ENCODE measurements at places on chromosomes 3 and 15. TPM values are rescaled to one million over a fixed set of nuclear protein-coding genes. Genes with fewer than 3 reads are reported as not detected.

- H3K27ac ChIP-seq, result no peak overlapping the region
- no peak for DNase-seq
- no peaks in the 10 kb centered on the region for H3K27me3 ChIP-seq
- no peak overlapping the region for H3K4me3 ChIP-seq
- no peaks in the 10 kb centered on the region for H3K4me1 ChIP-seq
These were observed 181.3 kb upstream of the EIF1B start for GRCh38 chr3:40128166-40128565.

The FGD5 gene
- total RNA-seq, result 0.12 TPM

The GCNT3 gene
- not detected for total RNA-seq

- no peaks in the 10 kb centered on the region for H3K36me3 ChIP-seq
- H3K27me3 ChIP-seq, result no peaks in the 10 kb centered on the region
- H3K27ac ChIP-seq, result no peak overlapping the region
- H3K4me1 ChIP-seq, result no peaks in the 10 kb centered on the region
These were observed 214.6 kb upstream of the MDFIC2 start for GRCh38 chr3:70527026-70527425.

The CHRM5 gene
- total RNA-seq, result not detected

The KBTBD13 gene
- total RNA-seq, result not detected

GRCh38 chr3:48897460-48898376 lies 964 bp downstream of the SLC25A20 start:
- DNase-seq, result no peak
- peak overlapping the region; percentile 73 for H3K4me3 ChIP-seq
- no peaks in the 10 kb centered on the region for H3K36me3 ChIP-seq
- H3K27ac ChIP-seq, result peak overlapping the region; percentile 80

The OXTR gene
- total RNA-seq, result 0.10 TPM

- no peaks in the 10 kb centered on the region for H3K27me3 ChIP-seq
- H3K27ac ChIP-seq, result no peak overlapping the region
- H3K4me1 ChIP-seq, result peaks cover 9% of the 10 kb centered on the region
- no peak for DNase-seq
- peaks cover 5% of the 10 kb centered on the region for H3K36me3 ChIP-seq
These were observed 53.5 kb downstream of the CCR4 start for GRCh38 chr3:33004961-33005360.

DNA sequence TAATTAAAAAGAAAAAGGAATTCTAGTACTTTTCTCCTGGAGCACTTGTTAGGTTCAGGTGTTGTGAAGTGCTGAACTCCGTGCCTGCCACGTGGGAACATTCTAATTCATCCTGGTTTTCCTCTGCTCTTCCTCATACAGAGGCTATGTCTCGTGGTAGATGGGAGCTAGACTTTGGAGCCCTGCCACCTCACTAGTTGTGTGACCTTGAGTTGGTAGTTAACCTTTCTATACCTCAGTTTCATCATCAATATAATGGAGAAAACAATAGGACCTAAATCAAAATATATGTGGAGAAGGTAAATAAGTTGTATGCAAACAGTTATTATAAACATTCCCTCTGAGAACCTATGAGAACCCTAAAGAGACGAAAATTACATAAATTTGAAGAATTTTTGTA lies 10.6 kb downstream of the ALAS1 start:
- no peak for DNase-seq
- H3K4me1 ChIP-seq, result no peaks in the 10 kb centered on the region

DNA sequence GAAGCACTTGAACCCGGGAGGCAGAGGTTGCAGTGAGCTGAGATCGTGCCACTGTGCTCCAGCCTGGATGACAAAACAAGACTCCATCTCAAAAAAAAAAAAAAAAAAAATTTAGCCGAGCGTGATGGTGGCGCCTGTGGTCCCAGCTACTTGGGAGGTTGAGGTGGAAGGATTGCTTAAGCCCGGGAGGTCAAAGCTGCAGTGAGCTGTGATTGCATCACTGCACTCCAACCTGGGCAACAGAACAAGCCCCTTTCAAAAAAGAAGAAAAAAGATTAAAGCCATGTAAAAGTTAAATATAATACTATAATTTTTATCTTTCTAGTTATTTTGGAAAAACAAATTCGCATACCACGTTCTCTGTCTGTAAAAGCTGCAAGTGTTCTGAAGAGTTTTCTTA lies 61.9 kb upstream of the SKIL start:
- no peak overlapping the region for H3K27ac ChIP-seq
- DNase-seq, result no peak
- H3K36me3 ChIP-seq, result no peaks in the 10 kb centered on the region
- H3K4me3 ChIP-seq, result no peak overlapping the region
- H3K27me3 ChIP-seq, result no peaks in the 10 kb centered on the region

DNA sequence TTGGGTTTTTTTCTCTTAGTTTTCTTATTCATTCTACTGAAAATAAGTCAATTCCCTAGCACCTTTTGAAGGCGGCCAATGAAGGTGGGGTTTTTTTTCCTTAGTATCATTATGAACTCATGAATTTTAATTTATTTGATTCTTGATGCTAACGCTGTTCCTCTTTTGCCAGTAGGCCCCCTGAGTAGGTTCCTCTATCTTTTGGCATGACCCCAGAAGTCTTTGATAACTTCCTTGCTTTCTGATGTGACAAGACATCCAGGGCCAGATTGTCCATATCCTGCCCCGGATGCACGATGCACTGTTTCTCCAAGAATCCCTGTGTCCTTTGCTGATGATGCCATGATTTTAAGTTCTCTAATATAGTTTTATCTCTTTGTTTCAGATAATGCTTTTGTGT lies 20.6 kb downstream of the LRRK1 start:
- H3K36me3 ChIP-seq, result no peaks in the 10 kb centered on the region
- peaks cover 27% of the 10 kb centered on the region for H3K4me1 ChIP-seq
- H3K27ac ChIP-seq, result no peak overlapping the region
- no peak for DNase-seq
- no peaks in the 10 kb centered on the region for H3K27me3 ChIP-seq

DNA sequence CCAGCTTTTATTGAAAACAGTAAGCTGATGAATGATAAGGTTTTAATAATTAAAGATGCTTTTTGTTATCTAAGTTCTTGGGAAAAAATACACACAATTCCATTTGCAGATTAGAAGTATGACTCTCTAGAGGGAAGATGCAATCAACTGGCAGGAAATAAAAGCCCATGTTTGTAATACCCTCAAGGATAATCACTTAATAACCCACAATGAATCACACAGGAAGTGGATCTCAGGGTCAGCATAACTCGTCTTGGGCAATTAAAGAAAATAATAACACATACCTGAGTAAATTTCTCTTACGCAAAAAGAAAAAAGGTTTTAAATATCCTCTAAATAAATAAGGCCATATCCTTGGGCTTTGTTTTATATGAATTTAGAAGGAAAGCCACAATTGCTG lies 9.4 kb upstream of the EID1 start:
- no peaks in the 10 kb centered on the region for H3K27me3 ChIP-seq
- no peaks in the 10 kb centered on the region for H3K36me3 ChIP-seq
- no peak overlapping the region for H3K27ac ChIP-seq
- DNase-seq, result no peak
- no peak overlapping the region for H3K4me3 ChIP-seq

The SAMMSON gene
- not detected for total RNA-seq

DNA sequence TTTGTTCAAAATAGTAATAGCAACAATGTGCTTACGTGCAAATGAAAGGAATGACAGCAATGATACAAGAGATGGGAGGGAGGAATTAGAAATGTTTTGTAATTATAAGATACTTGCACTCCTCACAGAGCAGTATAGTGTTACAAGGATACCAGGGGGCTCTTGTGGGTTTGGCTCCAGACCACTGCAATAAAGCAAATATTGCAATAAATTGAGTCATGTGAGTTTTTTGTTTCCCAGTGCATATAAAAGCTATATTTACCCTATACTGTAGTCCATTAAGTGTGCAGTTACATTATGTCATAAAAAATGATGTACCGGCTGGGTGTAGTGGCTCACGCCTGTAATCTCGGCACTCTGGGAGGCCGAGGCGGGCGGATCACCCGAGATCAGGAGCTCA lies 864.3 kb downstream of the NSUN3 start:
- H3K4me3 ChIP-seq, result no peak overlapping the region
- H3K36me3 ChIP-seq, result no peaks in the 10 kb centered on the region
- no peaks in the 10 kb centered on the region for H3K4me1 ChIP-seq
- H3K27me3 ChIP-seq, result no peaks in the 10 kb centered on the region
- H3K27ac ChIP-seq, result no peak overlapping the region

The PDCD7 gene
- 47.0 TPM for total RNA-seq

The TMEM212 gene
- total RNA-seq, result not detected

DNA sequence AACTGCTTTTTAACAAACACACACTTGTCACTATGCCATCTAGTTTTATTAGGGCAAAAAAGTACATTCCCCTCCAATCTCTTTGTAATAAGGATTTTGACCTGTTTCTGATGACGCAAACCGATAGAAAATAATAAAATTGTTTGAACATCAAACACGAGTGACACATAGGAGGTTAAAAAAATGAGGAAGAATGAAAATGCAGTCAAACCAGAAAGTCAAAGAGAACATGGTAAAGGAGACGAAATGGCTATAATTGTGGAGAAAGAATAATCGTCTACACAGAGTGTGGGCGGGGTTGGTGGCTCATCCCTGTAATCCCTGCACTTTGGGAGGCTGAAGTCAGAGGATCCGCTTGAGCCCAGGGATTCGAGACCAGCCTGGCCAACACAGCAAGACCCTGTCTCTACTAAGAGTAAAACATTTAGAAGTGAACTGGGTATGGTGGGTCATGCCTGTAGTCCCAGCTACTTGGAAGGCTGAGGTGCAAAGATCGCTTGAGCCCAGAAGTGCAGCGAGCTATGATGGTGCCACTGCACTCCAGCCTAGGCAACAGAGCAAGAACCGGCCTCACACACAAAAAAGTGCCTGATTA lies 83.2 kb downstream of the MEIS2 start:
- H3K27me3 ChIP-seq, result no peaks in the 10 kb centered on the region
- H3K36me3 ChIP-seq, result no peaks in the 10 kb centered on the region
- no peak for DNase-seq
- H3K4me1 ChIP-seq, result no peaks in the 10 kb centered on the region
- no peak overlapping the region for H3K4me3 ChIP-seq

GRCh38 chr15:82909080-82909815 lies 43.3 kb downstream of the HOMER2 start:
- H3K27ac ChIP-seq, result no peak overlapping the region
- no peak overlapping the region for H3K4me3 ChIP-seq
- no peaks in the 10 kb centered on the region for H3K27me3 ChIP-seq

GRCh38 chr3:149717391-149718056 lies 34.8 kb downstream of the COMMD2 start:
- DNase-seq, result peak; percentile 36
- no peaks in the 10 kb centered on the region for H3K4me1 ChIP-seq
- peak overlapping the region; percentile 31 for H3K4me3 ChIP-seq
- no peaks in the 10 kb centered on the region for H3K27me3 ChIP-seq

The LTK gene
- total RNA-seq, result 4.4 TPM

DNA sequence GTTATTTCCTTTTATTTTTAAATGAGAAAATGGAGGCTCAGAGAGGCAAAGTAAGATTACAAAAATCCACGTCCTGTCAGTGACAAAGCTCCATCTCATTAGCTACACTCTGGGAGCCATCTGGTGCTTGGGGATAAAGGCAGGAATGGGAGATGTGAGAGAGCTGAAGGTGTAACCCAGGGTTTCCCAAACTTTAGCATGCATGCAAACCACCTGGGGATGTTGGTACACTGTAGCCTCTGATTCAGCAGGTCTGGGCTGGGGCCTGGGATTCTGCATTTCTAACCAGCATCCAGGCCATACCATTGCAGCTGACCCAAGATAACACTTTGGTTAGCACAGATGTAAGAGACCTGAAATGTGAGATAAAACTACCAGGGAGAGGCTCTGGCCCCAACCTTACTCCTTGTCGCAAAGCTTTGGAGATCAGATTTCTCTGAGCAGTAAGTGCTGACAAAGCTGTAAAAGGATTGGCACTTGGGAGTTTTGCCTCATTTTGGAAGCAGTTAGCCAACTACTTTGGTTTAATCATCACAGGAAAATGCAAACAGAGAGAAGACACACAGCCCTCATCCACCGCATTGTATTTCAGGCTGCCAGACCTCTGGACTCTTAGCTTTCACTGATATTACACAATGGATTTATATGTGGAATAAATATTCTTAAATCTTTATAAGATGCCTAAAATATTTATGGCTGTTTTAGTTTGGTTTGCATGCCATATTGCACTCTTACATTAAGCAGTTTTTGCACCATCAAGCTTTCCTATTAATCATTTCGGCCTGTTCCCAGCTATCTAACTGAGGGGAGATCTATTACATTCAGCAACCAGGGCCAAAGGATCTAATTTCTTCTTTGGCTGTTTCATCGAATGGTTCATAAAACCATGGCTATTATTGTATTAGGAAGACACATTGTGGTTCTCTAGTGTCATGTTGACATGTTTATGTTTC lies 263.0 kb downstream of the EBLN2 start:
- H3K4me1 ChIP-seq, result no peaks in the 10 kb centered on the region
- no peak for DNase-seq
- H3K4me3 ChIP-seq, result no peak overlapping the region
- no peaks in the 10 kb centered on the region for H3K36me3 ChIP-seq
- H3K27me3 ChIP-seq, result no peaks in the 10 kb centered on the region
- no peak overlapping the region for H3K27ac ChIP-seq
